ENCODE measurements at places on chromosomes 1 and 21.

DNA sequence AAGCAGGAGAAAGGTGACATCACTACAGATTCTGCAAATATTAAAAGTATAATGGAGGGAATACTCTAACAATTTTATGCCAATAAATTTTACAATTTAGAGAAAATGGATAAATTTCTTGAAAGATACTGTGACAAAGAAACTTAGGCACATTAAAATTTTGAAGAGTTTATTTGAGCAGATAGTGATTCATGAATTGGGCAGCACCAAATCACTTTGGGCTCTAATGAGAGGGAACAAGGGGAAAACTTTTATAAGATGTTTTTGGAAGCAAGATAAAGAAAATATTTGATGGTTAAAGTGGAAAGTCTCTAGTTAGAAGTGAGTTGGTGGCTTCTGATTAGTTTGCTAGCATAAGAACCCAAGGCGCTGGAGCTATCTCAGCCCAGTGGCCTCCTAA lies 55.2 kb upstream of the FMN2 start:
- no peak for DNase-seq

GRCh38 chr1:84122780-84123382 lies 21.2 kb upstream of the PRKACB start:
- peak; percentile 26 for DNase-seq

DNA sequence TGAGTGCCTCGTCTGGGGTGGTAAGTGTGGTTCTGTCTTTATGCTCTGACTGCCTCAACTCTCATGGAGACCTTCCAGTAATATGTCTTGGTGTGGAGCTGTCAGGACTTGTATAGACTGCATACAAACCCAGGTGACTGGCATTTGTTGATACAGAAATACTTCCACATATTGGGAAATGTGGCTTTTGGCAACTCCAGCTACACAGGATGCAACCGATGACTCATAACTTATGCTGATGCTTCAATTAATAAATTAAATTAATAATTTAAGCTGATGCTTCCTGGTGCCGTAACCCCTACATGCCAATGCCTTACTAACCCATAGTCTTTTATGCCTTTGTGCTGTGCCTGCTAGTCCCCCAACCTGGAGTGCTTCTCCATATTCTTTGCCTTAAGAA lies 72.3 kb upstream of the ARTN start:
- DNase-seq, result no peak

DNA sequence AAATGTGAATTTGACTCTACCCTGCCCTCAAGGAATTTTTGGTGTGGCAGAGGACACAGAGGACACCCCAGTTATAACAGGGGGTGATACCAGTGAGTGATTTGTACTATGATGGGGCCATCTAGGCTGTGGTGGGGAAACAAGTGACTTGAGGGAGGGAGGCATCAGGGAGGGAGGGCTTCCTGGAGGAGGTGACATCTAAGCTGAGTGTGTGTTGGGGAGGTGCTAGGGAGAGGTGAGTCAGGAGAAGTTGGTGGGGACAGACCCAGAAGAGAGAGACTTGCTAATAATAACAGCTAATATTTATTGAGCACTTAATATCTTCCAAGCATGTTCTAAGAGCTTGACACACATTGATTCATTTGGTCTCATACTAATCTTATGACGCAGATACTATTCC lies 19.9 kb upstream of the TTC4 start:
- no peak for DNase-seq

DNA sequence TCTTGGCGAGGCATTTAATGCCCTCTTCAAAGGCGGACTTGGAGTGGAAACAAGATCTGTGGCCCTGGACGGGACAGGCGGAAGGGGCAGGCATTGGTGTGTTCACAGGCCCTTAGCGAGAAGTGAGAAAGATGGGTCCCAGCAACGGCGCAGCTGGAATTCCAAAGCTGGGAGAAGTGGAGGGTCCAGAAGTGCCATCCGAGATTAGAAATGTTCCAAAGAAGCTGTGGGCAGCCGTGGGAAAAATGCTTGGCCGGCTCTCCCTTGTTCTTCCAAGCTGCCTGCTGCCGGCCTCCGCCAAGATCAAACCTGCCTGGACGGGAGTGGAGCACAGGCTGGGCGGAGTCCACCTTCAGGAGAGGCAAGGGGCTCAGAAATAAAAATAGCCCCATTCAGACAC lies 69.4 kb upstream of the ACTRT2 start:
- no peak for DNase-seq

DNA sequence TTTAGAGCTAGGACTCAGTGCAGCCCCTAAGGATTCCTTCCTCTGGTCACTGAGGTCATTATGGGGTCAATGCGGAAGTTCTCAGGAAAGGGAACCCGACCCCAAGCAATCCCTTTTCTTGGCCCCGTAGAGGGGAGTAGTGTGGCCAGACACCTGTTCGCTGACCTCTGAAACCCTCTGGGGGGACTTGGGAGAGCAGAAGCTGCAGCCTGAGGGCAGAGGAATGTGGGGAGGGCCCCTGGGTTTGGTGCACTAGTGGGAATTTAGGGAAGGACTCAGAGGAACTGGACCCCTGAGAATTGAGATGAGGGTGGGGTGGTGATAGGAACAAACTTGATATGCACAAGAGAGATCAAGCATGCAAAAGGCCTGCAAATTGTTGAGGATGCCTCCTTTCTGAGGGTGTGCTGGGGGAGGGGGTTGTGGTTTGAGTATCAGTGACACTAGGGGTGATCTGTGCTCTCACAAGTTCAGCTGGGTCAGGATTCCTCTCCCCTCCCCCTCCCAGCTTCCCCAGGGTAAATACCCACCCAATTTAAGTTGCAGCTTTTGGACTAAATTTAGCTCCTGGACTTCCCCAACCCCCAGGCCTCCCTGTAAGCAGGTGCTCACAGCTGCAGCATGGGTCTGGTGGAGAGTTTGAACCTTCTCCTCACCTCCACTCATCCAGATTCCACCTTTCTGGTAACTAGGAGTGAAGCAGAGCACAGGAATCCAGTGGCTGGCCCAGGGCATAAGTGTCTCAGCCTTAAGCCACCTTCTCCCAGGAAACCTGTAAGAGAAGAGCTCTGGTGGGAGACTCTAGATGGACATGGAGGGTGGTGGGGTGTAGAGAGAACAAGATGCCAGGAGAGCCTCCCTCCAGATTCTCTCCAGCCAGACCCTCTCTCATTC lies 13.5 kb downstream of the ADAMTSL4 start:
- DNase-seq, result no peak

GRCh38 chr1:235287208-235287882 lies 40.6 kb downstream of the ARID4B start:
- DNase-seq, result no peak

DNA sequence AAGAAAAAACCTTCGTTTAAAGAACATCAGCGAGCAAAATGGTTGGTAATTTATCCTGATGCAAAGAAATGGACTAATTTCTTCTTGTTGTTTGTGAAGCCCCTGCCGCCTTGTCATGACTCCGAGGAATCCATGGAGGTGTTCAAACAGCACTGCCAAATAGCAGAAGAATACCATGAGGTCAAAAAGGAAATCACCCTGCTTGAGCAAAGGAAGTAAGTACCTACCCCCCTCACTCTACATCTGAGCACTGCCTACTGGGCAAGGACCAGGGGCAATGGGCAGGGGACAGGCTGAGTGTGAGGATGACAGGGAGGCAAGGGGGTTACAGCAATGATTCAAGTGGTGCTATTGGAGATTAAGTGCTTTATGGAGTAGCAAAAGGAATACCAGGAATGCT lies 29.4 kb downstream of the MAP3K7CL start:
- DNase-seq, result no peak

GRCh38 chr1:207088701-207089626 lies at the start of gene C4BPB:
Gene C4BPB (plus strand): TSS chr1:207088860. CDS start chr1:207089532, 672 bp downstream.
- no peak for DNase-seq

- no peak for DNase-seq
These were observed 77.9 kb upstream of the LPGAT1 start for GRCh38 chr1:211908453-211908852.

- DNase-seq, result peak; percentile 75
These were observed 362 bp upstream of the DYNLT4 start for GRCh38 chr1:44807364-44808062.

- no peak for DNase-seq
These were observed 58.3 kb downstream of the UBE2T start for GRCh38 chr1:202283379-202283844.

GRCh38 chr1:85448358-85448757 lies 16.6 kb downstream of the DDAH1 start:
- no peak for DNase-seq

- no peak for DNase-seq
These were observed 132.1 kb downstream of the ETS2 start for GRCh38 chr21:38937844-38938243.

DNA sequence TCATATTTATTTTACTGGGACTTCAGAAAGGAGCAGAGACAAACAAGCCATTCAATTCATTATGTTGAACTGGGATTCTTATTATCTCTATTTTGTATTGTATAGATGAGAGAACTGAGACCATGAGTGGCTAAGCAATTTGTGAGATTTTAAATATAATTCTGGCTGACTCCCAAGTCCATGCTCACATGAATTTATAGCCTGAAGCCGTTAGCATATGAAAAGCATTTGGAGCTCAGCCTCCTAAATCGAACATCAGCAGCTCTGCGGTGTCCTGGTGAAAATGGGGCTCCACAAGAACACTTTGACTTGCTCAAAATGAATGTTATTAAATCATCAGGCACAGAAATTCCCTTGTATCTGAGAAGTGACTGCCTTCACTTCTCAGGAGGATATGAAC lies 96.8 kb upstream of the DPT start:
- no peak for DNase-seq

DNA sequence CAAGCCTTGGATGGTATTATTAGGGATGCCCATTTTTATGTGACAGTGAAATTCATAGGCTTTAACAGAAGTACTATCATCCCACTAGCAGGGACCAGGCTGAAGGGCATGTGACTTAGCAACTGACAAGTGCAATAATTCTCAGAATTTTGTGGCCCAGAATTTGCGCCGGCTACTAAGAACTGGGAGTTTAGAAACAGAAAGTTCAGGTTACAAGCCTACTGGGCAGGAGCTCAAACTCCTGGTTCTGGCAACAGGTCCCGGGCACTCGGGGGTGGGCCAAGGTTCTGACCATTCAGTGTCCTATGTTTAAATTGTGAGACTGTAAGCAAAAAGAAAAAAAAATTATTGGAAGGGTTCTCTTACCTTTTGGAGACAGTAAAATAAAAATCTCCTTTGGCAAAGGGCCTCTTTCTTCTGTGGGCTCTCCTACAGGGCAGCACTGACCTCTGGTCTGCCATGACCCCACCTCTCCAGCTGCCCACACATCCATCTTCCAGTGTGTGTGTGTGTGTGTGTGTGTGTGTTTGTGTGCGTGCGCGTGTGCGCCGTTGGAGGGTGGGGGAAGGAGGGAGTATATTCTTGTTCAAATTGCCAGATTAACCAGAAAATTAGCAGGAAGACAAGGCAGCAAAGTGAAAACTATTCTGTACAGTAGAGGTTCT lies 26.1 kb downstream of the IRF2BP2 start:
- DNase-seq, result no peak

DNA sequence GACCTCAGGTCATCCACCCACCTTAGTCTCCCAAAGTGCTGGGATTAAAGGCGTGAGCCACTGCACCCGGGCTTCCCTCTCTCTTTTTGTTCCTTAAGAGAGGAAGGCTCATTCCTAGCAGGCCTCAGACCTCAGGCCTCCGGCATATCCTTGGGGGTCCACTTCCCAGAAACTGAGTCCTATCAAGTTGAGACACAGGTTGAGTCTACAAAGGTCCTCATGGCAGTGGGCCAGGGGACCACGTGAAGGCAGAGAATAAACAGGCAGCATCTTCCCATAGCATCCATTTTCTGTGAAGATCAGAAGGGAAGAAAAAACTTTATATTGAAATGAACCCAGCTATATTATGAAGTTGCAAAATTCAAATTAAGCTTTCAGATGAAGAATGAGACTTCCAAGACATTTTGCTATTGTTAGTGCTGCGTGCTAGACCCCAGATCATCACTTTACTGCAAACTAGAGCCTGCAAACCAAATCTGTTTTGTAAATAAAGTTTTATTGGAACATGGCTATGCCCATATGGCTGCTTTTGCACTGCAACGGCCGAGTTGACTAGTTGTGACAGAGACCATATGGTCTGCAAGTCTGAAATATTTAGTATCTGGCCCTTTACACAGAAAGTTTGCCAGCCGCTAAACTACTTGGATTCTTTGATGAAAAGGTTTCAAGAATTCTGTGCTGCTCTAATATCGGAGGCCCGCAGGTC lies 3.5 kb upstream of the CELA2A start:
- no peak for DNase-seq

DNA sequence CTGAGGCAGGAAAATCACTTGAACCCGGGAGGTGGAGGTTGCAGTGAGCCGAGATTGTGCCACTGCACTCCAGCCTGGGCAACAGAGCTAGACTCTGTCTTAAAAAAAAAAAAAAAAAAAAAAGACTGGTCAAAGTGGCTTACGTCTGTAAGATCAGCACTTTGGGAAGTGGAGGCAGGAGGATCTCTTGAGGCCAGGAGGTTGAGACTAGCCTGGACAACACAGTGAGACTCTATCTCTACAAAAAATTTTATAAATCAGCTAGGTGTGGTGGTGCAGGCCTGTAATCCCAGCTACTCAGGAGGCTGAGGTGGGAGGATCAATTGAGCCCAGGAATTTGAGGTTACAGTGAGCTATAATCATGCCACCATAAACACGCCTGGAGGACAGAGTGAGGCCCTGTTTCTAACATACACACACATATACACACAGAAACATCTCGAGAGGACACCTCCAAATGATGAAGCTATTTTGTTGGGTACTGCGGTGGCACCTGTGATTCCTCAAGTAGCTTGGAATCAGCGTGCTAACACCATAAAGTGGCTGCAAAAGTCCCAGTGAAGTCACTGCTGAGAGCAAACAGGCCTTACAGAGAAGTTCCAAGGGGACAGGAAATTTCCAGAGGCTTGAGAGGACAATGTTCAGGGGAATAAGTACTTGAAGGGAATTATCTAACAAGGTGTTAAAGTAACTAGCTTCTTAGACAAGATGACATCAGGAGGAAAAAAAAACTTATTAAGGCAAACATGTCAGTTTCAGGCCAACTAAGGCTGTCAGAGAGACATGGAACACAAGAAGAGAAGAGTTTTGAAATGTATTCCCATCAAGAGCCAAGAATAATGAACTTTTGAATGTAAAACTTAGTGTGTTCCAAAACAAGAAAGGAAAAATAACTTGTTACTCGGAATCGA lies 1.3 kb downstream of the NADK start:
- DNase-seq, result no peak

DNA sequence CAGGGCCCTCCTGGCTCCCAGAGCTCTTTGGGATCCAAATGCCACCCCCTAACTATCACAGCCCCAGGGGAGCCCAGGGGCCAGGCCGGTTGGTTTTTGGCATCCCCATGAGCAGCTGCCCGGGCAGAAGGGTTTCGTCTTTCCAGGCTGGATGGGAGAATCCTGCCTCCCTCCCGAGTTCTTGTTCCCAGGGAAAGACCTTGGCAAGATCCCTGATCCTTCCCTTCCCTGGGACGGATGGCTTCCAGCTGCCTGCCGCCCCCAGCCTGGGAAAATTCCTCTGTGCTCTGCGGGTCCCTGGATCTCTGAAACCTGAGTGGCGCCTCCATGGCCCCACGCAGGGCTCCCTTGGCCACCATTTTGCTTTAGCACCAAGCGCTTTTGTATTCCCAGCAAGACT lies 55.6 kb downstream of the TAS1R2 start:
- no peak for DNase-seq

GRCh38 chr1:93653656-93654055 lies 28.0 kb downstream of the BCAR3 start:
- DNase-seq, result no peak

- DNase-seq, result no peak
These were observed 106.0 kb upstream of the IFFO2 start for GRCh38 chr1:19062258-19063029.

All from stimulated activated CD8-positive, alpha-beta memory T cell treated with anti-CD3 and anti-CD28 coated beads, Interleukin-7, amount 100 ng/mL, for 24 hours (primary cell).